Globus pallidus (tissue), 1 donor: ENCODE measurements at places on chromosomes 13 and 19.

- no peak for DNase-seq
Measured at GRCh38 chr13:36352350-36352749, 6.2 kb upstream of the SPART start.

GRCh38 chr19:34926685-34927375 lies at the start of gene ZNF30:
TSS of gene ZNF30 (plus strand) at chr19:34926903. CDS start at chr19:34929948, 3,045 bp downstream.
- peak; percentile 90 for DNase-seq

DNA sequence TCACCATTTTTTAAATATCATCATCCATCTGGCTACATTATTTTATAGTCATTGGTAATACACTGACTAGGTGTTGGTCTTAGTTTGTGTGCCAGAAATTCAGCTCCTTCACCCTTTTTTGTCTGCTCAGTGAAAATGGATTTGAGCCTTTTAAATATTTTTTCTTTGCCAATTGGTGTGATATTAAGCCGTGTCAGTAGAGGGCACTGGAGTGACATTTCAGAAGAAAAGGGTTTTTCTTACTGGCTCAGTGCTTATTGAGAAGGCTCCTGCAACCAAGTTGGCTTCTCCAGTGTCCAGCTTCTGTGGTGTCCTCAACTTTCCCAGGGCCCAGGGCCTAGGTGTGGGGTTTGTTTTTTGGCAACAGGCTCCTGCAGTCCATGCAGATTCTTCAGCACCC lies 546.6 kb downstream of the DACH1 start:
- DNase-seq = no peak

DNA sequence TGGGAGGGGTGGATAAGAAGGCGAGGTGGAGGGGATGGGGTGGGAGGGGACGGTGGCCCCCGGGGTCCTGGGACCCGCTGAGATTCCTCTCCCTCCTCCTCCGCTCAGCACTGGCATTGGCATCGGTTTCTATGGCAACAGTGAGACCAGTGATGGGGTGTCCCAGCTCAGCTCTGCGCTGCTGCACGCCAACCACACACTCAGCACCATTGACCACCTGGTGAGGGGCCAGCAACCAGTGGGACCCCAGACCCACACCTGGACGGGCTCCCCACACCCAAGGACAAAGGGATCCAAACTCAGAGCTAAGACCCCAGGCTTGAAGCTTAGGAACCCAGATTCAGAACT lies 5.9 kb downstream of the TTYH1 start:
- no peak for DNase-seq

DNA sequence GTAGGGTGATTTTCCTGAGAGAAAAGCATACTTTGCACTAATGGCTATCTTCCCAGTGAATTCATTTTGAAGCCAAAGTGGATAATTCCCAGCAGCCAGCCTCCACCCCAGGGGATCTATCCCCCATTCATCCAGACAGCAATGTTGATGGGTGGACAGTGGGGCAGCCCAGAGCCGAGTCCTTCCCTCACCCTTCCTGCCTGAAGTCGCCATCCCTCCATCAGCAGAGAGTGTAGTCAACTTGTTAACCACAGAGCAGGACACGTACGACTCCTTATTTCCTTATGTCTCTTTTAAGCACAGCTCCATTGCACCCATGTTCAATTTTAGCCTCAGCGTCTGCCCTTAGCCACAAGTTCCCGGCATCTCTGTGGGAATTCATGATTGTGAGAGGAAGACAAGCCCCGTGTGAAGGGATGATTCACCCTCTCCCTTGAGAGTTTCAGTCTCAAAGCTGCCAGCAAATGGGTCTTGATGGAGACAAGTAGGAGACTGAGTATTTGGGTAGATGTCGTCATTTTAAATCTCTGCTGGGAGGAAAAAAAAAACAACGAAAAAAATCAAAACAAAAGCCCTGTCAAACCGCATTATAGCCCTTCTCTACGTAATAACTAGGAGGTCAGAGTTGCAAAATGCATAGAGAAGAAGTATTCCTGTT lies 58.3 kb upstream of the MEDAG start:
- no peak for DNase-seq

GRCh38 chr13:46595885-46596275 lies 42.9 kb downstream of the LRCH1 start:
- DNase-seq = no peak

DNA sequence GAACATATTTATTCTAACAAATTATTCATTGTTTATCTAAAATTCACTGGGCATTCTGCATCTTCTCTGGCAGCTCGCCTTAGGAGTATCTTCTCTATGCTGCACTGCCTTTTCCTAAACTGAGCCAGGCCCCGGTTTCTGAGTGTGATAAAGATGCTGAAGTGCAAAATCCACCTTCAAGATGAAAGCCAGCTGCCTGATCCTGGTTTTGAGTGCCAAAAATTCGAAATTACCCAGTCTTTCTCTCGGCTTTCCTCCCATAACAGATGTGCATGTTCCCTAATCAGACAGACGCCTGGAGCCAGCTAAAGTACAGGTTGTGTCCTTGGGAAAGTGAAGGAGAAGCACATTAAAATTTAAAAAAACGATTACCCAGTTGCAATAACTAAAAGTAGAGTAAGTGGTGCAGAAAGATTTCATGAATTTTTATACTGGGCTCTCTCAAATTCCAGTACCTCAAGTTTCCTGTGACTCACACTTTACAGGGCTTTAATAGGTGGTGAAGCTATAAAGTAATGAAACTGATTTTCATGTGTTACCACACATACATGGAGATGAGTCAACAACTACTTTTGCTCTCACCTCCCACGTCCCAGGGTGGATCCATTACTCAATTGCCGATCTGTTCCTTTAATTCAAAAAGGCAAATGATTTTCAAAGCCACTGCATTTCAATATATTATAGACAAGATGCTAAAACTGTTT lies 65.0 kb upstream of the GTF2F2 start:
- peak; percentile 5 for DNase-seq

- no peak for DNase-seq
Measured at GRCh38 chr19:39446365-39447084, 1.1 kb downstream of the SUPT5H start.

GRCh38 chr19:18737954-18738351 lies 53.2 kb downstream of the COMP start:
- no peak for DNase-seq

DNA sequence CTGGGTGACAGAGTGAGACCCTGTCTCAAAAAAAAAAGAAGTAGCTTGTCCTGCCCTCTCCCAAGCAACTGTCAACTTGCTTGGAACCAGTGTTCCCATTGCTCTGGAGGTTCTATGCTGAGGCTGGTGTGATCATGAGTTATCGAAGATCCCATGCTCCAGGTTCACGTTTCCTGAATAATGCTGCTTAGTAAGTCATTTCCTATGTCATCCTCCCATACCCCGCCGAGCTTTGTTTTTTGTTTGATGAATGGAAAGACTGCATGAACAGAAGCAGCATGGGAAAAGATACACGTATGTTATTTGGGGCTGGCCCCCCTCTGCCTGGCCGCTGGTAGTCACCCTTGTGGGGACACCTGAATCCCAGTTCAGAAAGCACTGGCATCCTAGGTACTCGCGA lies 11.3 kb downstream of the SLC25A42 start:
- no peak for DNase-seq

- DNase-seq = no peak
Measured at GRCh38 chr19:19022380-19022961, 10.8 kb downstream of the SUGP2 start.

DNA sequence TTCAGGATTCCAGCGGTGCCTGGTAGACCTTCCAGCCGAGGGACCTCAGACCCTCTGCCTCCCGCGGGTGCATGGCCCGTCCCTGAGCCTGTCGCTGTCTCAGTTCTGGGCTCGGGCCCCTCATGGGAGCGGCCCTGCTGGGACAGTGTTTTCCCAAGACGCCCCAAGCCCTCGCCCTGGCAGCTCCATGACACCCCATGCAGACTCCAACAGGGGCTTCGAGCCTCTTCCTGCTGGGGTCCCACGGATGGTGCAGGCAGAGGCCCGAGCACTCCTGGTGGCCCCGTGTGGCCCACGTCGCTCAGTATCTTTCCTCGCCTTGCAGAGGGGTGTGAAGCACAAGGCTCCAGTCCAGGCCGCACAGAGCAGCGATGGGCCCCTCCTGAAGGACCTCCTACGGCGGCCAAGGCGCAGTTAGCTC lies 88.8 kb upstream of the MCF2L start:
- DNase-seq = no peak

- DNase-seq = no peak
Measured at GRCh38 chr19:43780706-43781525, at the start of gene KCNN4. TSS of gene KCNN4 (minus strand) at chr19:43780973. CDS start at chr19:43780861, 112 bp downstream.

DNA sequence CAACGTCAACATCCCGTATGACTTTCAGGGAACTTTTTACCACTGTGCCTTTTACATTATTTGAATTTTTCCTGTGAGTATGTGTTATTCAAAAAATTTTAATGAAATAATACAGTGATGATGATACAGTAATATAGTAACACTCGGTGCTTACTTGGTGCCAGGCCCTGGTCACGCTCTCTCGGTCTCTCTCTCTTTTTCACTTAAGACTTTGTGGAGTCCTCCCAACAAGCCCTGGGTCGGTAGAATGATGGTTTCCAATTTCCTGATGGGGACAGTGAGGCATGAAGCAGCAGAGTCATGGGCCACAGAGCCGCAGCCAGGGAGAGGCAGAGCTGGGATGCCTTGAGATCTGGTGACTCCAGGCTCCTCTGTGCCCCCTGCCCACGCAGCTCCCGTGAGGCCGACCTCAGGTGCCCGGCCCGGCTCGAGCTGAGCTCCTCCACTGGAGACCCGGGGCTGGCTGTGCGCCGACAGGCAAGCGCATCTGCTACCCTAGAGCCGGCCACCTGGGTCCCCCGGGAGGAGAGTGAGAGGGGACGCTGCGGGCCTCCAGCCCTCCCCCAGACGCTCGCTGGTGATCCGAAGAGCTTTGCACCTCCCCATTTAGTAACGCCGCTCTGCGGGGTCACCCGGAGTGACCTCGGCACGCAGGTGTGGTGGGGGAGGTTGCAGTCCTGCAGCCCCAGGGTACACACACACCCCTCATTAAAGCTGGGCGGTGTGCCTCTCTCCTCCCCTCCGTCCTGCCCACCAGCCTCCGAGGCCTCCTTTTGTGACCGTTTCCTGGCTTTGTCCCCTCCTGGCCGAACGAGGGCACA lies 4.4 kb upstream of the SBK3 start:
- DNase-seq = no peak

DNA sequence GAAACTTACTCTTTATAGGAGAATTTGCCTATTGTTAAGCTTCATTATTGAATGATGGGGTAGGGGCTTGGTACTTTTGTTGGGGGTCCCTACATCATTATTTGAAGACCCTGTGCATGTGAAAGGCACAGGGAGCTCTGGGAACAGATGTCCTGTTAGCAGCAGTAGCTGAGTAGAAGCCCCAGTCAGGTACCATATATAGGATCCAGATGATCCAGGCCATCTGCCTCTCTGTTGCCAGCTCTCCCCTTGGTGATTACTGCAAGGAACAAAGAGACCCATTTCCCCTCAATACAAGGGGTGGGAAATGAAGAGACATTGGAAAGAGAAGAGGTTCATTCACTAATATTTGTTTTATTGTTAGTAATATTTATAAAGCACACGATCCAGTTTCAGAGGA lies 4.4 kb upstream of the MTMR6 start:
- no peak for DNase-seq

DNA sequence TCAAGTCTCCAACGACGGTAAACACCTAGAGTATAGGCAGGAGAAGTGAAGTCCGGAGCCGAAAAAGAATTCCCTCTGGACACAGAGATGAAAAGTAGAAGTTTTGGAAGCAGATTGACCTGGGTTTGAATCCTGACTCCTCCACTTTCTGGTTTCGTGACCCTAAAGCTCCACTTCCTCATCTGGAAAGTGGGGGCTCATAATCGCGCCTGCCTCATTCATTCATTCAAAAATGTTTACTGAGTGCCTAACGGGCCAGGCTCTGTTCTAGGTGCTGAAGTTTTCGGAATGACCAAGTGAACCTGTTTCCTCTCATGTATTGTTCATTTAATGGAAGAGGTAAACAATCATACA lies 7.1 kb upstream of the EML2 start:
- no peak for DNase-seq

- DNase-seq = no peak
Measured at GRCh38 chr13:75478659-75479058, 3.3 kb downstream of the TBC1D4 start.

DNA sequence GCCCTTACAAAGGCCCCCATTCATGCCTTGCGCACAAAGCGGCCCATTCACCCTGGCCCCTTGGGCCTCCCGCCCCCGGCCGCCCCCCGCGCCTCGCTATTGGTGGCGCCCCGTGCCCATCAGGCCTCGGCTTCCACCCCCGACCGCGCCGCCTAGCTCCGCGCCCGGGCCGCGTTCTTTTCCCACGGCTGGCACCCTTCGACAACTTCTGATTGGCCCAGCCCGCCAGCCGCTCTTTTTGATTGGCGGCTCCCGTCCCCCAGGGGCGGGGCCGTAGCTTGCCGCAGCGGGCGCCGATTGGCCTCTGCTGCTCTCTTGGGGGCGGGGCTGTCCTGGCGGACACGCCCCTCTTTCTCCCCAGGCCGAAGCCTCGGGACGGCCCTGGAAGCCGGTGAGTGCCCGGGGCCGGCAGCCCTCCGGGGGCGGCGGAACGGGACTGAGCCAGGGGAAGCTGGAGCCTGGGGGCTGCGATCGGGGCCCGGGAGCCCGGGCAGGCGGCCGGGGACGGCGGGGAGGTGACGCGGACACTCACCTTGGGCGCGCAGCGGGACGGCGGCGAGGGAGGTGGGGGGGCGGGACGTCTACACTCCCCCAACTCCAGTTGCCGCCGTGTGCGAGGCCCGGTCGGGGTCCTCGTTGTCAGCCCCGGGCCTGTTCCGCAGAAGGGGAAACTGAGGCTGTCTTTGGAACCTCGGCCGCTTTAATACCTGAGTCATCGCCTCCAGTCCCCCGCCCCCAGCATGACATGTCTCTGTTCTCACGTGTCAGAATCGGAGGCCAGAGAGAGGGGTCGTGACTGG lies at the start of gene MYH14:
Gene MYH14 (plus strand): TSS at position 342 of the 800 bp plus-strand sequence. CDS start 6,744 bp downstream, outside the sequence.
- DNase-seq = peak; percentile 97

- DNase-seq = no peak
Measured at GRCh38 chr19:2603334-2603733, 99.2 kb downstream of the GNG7 start.

DNA sequence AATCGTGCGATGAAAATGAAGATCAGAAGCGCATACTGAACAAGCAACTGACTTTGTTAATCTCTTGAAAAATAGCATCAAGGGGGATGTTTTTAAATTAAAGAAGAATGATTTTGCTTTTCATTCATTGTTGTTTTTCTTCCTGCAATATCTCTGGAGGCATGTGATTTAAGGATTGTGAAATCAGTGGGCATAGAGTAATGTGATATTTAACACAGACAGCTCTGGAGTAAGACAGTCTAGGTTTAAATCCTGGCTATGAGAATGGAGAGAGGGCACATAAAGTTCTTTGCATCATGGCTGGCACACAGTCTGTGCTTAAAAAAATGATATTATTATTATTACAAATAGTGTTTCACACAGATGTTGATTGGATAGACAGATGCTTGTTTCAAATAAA lies 243.1 kb upstream of the NBEA start:
- DNase-seq = no peak
